ENCODE measurements at places on chromosomes 5 and 9.

DNA sequence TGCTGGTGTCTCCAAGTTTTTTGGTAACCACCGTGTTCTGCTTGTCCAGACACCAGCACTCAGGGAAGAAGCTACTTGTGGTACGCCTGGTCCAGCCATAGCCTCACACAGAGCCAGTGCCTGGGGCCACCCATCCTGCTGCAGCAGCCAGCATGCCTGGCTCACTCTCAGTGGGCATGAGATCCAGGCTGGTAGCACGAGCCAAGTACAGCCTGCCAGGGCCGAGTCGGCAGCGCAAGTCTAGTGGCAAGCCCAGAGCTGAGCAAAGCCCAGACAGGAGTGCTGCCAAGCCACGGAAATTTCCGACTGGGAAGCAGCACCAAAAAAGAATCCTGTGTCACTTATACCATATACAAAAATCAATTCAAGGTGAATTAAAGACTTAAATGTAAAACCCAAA is 36.3 kb upstream of the FBXL17 start:
- DNase-seq = no peak

- DNase-seq = no peak
These were observed 10.5 kb downstream of the MLLT3 start for GRCh38 chr9:20611691-20612287.

GRCh38 chr5:132799392-132799791 is 13.7 kb upstream of the SOWAHA start:
- no peak for DNase-seq

- no peak for DNase-seq
These were observed 12.9 kb downstream of the RGMB start for GRCh38 chr5:98786191-98786853.

- DNase-seq = no peak
These were observed 116.6 kb upstream of the MAP3K1 start for GRCh38 chr5:56698463-56699381.

DNA sequence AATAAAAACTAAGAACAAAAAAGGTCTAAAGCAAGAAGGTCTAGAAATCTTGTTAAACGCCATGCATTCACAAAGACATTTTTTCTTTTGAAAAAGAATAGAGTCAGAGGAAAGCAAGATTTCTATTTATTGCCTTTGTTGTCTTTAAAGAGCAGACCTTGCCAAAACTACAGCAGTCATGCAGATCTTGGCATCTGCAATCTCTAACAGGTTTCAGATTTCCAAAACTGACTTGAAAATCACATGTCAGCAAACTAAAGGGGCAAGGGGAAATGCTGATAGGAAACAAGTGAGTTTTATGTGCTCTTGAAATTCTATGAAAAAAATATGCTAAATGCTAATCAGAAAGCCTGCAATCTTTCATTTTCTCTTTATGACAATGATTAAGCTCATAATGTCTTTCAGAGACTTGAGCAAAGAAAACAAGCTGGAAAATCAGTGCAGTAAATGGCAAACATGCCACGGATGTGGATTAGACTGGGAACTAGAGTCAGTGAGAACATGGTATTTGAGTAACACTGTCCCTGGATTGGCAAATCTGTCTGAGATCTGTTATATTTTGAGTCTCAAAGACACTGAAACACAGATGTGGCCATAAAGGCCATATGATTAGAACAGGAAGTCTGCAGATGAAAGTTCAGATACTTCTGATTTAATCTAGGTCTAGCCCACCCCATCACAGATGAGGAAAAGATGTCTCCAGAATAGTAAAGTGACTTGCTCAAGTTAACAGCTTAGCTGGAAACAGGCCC is 361.4 kb upstream of the RPS23 start:
- no peak for DNase-seq

- DNase-seq = no peak
These were observed 15.9 kb downstream of the P4HA2 start for GRCh38 chr5:132211787-132212186.

- DNase-seq = no peak
These were observed 18.3 kb upstream of the CLPTM1L start for GRCh38 chr5:1363160-1363559.

GRCh38 chr5:31381299-31381698 is 150.6 kb downstream of the DROSHA start:
- no peak for DNase-seq

DNA sequence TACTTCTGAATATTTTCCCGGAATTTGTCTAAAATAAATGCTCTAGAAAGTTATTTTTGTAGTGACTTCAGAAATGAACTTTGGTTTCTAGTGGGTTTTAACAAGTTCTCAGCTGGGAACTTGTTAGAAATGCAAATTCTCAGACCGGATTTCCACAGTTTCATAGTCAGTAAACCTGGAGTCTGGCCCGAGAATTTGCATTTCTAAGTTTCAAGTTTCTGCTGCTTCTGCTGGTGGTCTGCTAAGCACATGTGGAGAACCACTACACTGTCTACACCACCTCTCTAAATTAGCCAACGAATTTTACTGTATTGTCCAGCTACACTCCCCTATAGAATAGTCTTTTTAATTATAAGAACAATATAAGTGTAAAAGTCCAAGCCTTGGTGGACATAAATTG is 208.0 kb downstream of the CHSY3 start:
- no peak for DNase-seq

DNA sequence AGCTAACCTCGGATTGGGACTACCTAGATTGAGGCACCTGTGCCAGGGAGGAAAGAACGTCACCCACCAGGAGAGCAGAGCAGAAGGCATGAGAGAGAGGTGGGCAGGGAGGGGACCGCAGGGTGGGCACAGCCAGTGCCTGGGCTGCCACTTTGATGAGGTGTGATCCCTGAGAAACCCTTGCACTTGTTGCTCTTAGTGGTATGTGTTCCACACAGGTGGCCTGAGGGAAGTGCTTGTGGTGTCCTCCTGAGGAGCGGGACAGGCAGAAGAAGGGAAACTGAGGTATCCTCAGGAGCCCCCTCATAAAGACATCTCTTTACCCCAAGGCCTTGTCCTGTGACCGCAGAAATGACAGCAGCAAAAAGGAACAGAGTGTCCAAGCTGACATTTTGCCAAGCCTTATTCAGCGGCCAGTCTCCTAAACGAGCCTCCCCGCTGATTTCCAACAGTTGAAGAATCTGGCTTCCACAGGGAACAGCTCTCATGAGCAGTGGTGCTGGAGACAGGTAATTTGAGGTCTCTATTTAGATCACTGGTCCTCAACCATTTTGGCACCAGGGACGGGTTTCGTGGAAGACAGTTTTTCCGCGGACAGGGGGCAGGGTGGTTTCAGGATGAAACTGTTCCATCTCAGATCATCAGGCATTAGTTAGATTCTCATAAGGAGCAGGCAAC is 82.4 kb downstream of the FOXD1 start:
- no peak for DNase-seq

DNA sequence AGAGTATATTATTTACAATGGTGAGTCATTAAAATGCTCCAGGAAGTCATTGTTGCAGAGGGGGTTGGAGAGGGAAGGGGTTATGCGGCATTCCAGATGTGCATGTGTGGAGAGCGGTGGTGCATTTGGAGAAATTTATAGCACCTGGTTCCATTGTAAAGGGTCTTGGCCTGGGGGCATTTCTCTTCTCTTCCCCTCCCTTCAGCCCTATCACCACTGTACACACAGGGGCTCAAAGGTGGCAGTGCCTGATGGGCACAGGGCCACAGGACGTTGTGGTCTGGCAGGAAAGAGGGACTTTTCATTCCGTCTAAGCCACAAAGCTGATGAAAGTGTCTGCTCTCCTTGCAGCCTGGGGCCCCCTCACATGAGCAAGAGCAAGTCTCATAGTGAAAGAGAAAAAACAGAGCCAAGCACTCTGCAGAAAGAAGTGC is 442.4 kb upstream of the ZNF462 start:
- no peak for DNase-seq

- peak; percentile 26 for DNase-seq
These were observed 778 bp upstream of the PPP6C start for GRCh38 chr9:125190361-125190801.

DNA sequence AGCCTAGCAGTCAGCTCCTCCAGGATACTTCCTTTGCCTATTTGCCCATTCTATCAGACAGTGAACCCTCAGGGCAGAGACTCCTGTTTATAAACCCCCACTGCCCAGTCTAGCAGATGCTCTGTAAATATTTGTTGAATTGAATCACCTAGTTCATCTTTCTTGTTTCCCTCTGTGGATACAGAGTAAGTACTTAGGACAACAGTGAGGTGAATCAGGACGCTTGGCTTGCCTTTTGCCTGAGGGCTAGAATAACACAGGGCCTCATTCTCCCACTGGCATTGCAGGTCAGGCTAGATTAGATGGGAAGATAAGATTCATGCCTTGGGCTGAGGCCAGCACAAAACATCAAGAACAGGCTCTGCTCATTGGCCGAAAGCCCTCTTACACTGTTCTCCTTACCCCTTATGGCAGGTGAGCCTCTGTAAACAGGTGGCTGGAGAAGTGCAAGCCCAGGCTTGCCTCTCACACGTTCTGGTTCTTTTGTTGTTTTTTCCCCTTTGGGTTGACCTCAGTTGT is 22.2 kb downstream of the TNFSF8 start:
- DNase-seq = no peak

- DNase-seq = no peak
These were observed 148.5 kb downstream of the SGCD start for GRCh38 chr5:156475182-156476157.
